ENCODE measurements at places on chromosomes 4 and X. TPM values are rescaled to one million over a fixed set of nuclear protein-coding genes. Genes with fewer than 3 reads are reported as not detected.

DNA sequence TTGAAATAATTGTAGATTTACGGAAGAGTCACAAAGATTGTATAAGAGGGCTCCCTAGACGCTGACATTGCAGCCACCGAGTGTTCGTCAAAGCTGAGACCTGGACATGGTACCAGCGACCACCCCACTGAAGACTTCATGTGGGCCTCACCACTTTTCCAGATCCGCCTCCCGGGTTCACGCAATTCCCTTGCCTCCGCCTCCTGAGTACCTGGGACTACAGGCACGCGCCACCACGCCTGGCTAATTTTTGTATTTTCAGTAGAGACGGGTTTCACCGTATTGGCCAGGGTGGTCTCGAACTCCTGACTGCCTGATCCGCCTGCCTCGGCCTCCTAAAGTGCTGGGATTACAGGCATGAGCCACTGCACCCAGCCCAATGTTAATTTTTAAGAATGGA is 29.7 kb downstream of the CPLX1 start:
- H3K36me3 ChIP-seq: no peaks in the 10 kb centered on the region
- no peak overlapping the region for H3K27ac ChIP-seq
- H3K27me3 ChIP-seq: peaks cover 55% of the 10 kb centered on the region
- H3K4me3 ChIP-seq: no peak overlapping the region
- peaks cover 4% of the 10 kb centered on the region for H3K4me1 ChIP-seq

DNA sequence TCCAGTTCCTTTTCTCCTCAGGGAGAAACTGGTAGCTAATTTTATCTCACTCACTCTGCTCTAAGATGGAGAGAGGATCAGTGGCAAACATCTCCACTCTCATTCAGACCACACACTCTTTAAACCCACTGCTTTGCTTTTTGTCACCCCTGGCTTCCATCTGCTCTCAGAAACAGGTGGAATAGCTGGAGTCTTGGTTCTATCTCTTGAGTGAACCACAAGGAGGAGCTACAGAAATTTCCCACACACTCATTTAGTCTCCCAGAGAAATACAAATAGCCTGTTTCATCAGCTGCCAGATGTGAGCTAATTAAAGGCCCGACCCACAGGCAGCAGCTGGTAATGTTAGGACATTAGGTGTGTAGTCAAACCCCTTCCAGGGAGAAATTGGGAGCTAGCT is 96.6 kb downstream of the STPG2 start:
- no peaks in the 10 kb centered on the region for H3K27me3 ChIP-seq
- no peak overlapping the region for H3K4me3 ChIP-seq
- H3K27ac ChIP-seq: no peak overlapping the region
- H3K4me1 ChIP-seq: no peaks in the 10 kb centered on the region
- no peak for DNase-seq

DNA sequence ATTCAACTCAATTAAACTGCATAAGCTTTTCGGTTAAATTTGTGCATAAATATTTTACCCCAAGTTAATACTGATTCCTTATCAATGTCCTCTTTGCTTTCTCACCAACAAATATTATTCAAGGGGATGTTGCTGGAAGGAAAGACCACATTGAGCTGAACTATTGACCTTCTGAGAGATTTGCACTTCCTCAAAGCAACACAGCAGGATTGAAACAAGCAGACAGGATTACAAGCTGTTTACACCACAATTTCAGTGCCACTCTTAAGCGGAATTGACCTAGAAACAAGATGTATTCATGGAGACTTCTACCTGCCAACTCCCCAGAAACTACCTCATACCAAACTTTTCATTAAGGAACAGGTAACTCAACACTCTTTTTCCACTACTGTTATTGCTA is 96.5 kb upstream of the DUSP21 start:
- H3K4me1 ChIP-seq: no peaks in the 10 kb centered on the region
- DNase-seq: no peak
- no peak overlapping the region for H3K4me3 ChIP-seq
- peaks cover 5% of the 10 kb centered on the region for H3K27me3 ChIP-seq
- H3K27ac ChIP-seq: no peak overlapping the region
- no peaks in the 10 kb centered on the region for H3K36me3 ChIP-seq

- no peak overlapping the region for H3K4me3 ChIP-seq
- no peak overlapping the region for H3K27ac ChIP-seq
- no peaks in the 10 kb centered on the region for H3K36me3 ChIP-seq
- no peaks in the 10 kb centered on the region for H3K4me1 ChIP-seq
Observed at GRCh38 chr4:5712517-5712916, 1.5 kb downstream of the EVC start.

DNA sequence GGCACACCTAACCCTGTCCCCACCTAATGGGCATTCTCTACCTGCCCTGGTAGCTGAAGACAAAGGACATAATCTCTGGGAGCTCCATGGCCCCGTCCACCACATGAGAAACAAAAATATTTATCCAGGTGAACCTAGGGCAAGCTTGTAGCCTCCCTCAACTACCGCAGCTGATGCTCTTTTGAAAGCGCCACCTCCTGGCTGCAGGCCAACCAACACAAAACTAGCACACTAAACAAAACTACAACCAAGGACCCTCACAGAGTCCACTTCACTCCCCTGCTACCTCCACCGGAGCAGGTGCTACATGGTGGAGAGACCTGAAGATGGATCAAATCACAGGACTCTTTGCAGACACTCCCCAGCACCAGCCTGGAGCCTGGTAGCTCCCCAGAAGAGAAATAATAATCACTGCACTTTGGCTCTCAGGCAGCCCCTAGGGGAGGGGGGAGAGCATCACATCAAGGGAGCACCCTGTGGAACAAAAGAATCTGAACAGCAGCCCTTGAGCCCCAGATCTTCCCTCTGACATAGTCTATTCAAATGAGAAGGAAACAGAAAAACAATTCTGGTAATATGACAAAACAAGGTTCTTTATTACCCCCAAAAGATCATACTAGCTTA is 111.3 kb upstream of the ATP8A1 start:
- H3K4me3 ChIP-seq: no peak overlapping the region
- H3K4me1 ChIP-seq: no peaks in the 10 kb centered on the region
- DNase-seq: no peak
- H3K27ac ChIP-seq: no peak overlapping the region
- no peaks in the 10 kb centered on the region for H3K36me3 ChIP-seq

DNA sequence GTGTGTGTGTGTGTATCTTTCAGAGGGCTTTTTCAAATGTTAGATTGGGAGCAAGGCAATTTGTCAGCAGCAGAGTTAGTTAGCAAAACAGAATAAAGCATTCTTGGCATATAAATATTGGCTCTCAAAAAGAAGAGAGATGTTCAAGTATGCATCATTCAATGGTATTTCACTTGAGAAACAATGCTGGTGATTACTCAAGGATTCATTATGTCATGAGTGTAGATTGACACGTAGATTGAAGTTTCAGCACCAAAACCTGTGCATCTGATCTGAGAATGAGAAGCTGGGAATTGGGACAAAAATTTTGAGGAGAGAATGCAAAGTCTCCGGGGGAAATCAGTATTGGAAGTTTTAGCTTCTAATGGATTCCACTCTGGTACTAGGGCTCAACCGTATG is 241.4 kb downstream of the FRMPD4 start:
- H3K4me1 ChIP-seq: no peaks in the 10 kb centered on the region
- no peaks in the 10 kb centered on the region for H3K27me3 ChIP-seq
- H3K36me3 ChIP-seq: no peaks in the 10 kb centered on the region
- no peak overlapping the region for H3K4me3 ChIP-seq
- H3K27ac ChIP-seq: no peak overlapping the region

PPP1R2C gene
- total RNA-seq: not detected

SGCB gene
- total RNA-seq: 49.8 TPM

- H3K36me3 ChIP-seq: no peaks in the 10 kb centered on the region
- H3K4me1 ChIP-seq: peaks cover 5% of the 10 kb centered on the region
- H3K27ac ChIP-seq: no peak overlapping the region
- no peaks in the 10 kb centered on the region for H3K27me3 ChIP-seq
- no peak overlapping the region for H3K4me3 ChIP-seq
Observed at GRCh38 chr4:109067508-109068235, 234.8 kb downstream of the COL25A1 start.

DNA sequence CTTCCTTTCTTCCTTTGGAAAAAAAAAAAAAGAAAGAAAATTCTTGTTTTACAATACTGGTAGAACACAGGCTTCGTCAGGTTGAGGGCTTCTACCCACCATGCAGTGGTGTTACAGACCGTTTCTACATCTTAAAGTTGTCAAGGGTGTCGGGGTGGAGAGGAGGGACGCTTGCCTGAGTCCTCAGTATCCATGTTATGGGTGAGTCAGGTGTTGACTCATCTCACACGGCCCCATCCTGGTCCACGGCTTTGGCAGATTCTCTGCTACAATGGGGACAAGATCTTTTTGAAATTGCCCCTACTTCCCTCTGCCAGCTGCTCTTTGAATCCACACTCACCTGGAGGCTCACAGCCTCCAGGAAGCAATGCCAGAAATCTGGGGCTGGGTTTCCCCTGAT is 310.3 kb upstream of the ZFP42 start:
- no peaks in the 10 kb centered on the region for H3K27me3 ChIP-seq
- H3K4me1 ChIP-seq: no peaks in the 10 kb centered on the region
- no peak for DNase-seq
- no peaks in the 10 kb centered on the region for H3K36me3 ChIP-seq

DNA sequence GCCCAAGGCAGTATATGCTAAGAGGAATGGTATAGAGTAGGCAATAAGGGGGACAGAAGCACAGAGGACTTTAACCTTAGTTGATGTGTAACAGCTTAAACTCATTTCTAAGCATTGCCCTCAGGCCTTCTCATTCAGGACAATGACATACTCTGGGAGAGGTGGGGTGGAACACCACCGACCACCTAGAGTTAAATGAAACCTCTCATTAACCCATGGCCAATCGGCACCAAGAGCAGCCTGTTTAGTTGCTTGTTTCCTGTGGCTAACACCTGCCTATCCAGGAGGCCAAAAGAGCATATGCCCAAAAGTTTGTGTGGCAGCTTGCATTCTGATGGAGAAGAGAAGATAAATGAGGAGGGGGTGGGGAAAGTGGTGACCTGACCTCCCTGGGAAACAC is 88.7 kb upstream of the PLAC1 start:
- H3K4me3 ChIP-seq: no peak overlapping the region
- H3K27ac ChIP-seq: no peak overlapping the region
